ENCODE measurements at places on chromosomes 5 and 9. TPM values are rescaled to one million over a fixed set of nuclear protein-coding genes. Genes with fewer than 3 reads are reported as not detected.
A peak's percentile ranks its signal among the peaks of the same experiment; 100 is the strongest.

GRCh38 chr9:5510360-5510931 lies at the start of gene PDCD1LG2:
Gene PDCD1LG2 (plus strand): TSS chr9:5510531. CDS start chr9:5522547, 12,016 bp downstream.
- peak; percentile 8 for DNase-seq

GRCh38 chr5:66898241-66898995 lies 298.2 kb downstream of the CD180 start:
- no peak for DNase-seq

DNA sequence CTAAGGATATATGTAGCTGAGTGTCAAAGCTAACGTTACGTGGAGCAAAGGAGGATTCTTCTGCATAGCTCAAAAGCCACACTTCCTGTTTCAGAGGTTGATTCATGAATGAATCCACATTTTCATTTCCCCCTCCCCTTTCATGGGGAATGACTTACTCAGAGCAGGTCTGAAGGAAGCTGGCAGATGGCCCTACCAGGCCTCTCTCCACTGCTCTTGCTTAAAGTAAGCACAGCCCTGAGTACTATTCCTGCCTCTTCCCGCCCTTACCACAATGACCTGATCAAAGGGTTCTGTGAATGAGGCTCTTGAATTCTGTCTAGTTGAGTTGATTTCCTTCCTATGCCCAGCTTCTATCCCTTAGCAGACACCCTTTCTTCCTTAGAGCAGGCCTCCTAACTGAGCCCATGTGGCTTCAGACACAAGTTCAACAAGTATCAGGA lies 6.3 kb downstream of the IGIP start:
- DNase-seq = peak; percentile 35

The HINT2 gene
- 19.9 TPM for total RNA-seq

The DNAJB5 gene
- 4.5 TPM for total RNA-seq

DNA sequence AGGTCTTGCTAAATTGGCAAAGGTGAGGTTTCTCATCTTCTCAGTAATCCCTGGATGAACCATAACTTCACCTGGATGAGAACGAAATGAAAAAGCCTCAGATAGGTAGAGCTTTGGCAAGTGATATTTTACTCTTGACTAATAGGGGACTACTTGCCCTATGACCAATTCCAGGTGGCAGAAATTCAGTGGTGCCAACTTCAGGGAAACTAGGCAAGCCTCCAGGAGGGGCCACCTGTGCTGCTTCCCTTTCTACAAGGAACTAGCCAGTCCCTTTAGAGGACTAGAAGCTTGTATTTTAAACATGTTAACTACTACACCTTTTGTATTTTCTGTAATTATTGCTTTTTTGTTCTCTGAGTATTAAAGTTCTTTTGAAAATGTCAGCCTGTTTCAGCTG lies 169.0 kb upstream of the GRIA1 start:
- no peak for DNase-seq

- no peak for DNase-seq
These were observed 75.5 kb downstream of the GPBP1 start for GRCh38 chr5:57249265-57249874.

The TEX48 gene
- not detected for total RNA-seq

DNA sequence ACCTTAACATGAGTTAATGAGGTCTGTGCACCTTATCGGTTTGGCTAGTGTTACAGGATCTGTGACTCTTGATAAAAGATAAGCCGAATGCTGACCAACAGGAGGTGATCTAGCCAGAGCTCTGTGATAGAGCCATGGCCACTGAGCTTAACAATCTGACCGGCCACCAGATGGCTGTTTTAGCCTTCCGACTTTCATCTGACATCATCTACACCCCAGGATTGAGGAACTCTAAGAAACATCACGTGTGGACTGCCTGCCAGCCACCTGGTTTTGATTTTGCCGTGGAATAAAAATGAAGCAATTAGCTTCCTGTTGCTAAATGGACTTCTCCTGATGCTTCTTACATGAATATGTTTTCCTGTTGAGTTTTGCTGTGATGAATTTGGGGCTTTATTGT lies 281.3 kb downstream of the CEMIP2 start:
- no peak for DNase-seq

DNA sequence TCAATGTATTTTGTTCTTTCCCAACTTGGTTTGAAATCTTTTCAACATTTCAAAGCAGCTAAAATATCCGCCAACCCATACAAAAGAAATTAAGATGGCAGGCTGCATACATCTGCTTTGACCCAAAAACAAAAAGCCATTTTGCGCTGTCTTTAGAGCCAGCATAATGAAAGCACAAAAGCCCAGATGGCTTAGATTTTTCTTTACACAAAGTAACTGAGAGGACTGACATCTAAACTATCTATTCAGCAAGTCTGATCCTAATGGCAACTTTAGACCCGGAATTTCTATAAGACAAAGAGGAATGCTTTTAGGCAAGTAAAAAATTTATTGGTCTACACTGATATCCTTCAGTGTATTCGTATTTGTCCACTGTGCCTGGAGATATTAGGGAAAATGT lies 86.3 kb downstream of the MYO10 start:
- no peak for DNase-seq

GRCh38 chr9:5630081-5630507 lies 1.2 kb downstream of the RIC1 start:
- peak; percentile 78 for DNase-seq

DNA sequence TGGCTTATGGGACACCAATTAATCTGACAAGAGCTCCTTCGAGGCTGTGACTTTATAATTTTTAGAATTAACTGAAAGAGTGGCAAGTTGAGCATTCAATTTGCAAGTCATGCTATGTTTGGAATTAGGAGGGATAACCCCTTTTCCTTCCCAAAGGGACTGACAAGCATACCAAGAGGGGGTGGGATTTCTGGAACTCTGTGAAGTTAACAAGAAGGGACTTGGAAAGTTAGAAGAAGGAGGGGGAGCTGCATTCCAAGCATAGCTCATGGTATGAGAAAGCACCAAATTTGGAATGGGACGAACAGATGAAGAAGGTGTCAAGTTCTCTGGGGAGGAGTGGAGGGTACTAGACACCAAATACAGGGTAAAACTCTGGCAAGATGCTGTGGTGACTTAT lies 8.9 kb upstream of the PALM2AKAP2 start:
- no peak for DNase-seq

- no peak for DNase-seq
These were observed 53.8 kb upstream of the KLF9 start for GRCh38 chr9:70468291-70468690.

The CCDC171 gene
- total RNA-seq = 3.8 TPM

- no peak for DNase-seq
These were observed 31.3 kb downstream of the PARP8 start for GRCh38 chr5:50697739-50698138.

GRCh38 chr9:125180876-125181275 lies 8.7 kb downstream of the PPP6C start:
- DNase-seq = no peak

All from lung (tissue), 17 donors.